ENCODE measurements at places on chromosomes 4 and X.

DNA sequence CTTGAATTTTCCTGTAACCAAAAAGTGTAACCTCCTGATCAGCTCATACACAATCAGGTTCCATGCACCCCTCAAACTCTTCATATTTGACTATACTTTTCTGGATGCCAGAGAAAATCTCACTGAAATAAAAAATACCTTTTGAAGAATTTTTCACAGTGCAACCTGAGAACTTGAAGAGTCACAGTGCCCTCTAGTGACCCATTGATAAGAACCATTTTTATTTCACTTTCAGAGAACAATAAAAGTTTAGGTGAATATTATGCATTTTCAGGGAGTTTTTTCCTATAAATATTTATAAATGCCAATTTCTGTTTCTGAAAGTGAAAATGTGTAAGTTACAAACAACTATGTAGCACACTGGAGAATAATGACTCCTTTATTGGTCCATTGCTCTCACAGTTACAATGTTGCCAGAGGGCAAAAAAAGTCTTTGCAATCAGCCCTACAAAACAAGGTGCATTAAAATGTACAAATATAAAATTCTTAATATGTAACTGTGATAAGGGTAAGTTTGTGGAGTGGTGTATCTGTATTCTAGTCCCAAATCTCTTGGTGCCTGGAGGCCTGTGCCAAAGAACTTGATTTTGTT, 153.6 kb upstream of the INTU start:
- peak; percentile 45 for DNase-seq

- no peak for DNase-seq
Observed at GRCh38 chr4:16037901-16038300, 45.9 kb downstream of the PROM1 start.

- DNase-seq: no peak
Observed at GRCh38 chr4:8391071-8391470, 49.5 kb downstream of the ACOX3 start.

DNA sequence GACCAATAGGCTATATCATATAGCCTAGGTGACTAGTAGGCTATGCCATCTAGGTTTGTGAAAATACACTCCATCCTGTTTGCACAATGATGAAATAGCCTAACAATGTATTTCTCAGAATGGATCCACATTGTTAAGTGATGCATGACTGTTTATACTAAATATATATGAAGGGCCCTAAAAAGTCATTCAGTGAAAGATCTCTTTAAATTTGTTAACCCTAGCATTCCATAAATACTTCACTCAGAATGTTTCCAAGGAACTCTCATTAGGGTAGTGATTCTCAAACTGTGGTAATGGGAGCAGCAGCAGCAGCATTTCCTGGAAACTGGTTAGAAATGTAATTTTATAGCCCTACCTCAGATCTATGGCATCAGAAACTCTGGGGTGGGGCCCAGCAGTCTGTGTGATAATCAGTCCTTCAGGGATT, 74.9 kb downstream of the PRRG1 start:
- DNase-seq: no peak

GRCh38 chr4:36737691-36738090, 456.3 kb downstream of the DTHD1 start:
- no peak for DNase-seq

DNA sequence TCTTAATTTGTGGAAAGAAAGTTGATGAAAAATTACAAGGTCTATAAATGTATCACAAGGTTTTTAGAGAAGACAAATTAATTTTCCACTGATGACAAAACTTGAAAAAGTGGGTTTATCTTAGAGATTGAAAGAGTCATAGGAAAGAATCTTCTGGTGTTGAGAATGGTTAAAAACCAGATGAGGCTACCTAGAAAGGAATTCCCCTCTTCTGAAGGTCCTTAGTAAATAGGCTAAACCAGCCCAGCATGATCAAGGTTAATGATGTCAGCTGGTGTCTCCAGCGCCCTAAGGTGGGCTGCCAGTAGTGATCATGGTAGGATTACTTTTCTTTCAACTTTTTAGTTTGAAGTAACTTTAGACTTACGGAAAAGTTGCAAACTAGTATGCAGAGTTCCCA, 71.8 kb upstream of the PGRMC2 start:
- no peak for DNase-seq

DNA sequence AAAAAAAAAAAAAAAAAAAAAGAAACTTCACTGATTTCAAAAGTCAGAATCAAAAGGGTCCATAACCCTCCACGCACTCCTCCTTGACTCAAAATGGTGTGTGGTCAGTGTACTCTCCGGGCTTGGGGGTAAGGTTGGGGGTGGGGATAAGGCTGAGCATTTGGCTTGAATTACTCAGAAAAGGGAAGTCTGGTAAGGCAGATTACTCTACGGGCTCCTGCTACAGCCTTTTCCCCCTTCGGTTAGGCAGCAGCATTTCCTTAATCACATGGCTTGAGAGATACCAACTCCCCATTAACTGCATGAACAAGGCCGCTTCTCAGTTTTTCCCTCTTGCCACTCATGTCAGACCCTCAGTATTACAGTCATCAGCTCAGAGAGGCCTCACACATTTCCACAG, 135.4 kb upstream of the DUSP21 start:
- DNase-seq: peak; percentile 18

DNA sequence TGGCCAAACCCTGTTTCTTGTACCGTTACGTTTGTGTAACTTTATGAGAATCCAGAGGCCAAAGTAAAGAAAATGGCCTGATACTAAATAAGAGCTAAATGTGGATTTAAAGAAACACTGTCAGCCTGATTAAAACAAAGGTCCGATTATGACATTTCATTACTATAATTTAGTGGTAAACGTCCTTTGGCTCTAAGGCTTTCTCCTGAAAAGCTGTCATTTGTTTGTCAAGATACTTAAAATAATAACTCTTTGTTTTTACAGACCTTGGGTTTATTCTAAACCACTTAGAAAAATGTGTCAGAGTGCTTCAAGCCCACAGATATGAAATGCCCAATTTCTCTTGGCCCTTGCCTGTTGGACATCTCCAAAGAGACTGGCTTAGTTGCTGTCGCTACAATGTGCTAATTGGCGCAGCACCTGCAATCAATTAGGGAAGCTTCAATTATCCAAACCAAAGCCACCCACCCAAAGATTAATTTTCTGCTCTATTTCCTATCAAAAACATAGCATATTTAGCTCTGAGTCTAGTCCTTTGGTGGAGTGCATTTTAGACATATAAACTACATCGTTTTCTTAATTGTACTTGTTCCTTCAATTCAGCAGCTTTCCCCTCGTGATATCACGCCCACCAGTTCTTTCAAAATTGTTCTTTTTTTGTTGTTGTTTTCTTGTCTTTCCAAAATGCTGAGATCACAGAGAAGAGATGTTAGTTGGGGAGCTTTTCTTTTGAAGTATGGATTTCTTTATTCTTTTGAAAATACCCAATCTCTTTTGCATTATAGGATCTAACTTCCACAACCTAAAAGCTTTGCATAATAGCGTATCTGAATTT, 13.6 kb downstream of the SMIM20 start:
- DNase-seq: no peak

DNA sequence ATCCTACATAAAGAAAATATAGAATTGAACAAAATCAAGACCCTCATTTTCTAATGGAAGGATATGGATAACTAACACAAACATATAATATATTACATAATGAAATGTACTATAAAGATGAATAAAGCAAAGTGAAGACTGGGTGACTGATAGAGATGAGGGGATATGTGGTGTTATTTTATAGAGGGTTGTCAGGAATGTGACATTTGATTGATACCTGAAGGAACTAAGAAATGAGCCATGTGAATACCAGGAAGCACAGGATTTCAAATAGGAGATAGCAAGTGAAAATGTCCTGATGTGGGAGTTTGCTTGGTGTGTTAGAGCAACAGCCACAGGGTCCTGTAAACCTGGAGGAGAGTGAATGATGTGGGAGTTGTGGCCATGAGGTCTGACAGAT, 40.1 kb upstream of the GNPDA2 start:
- no peak for DNase-seq

DNA sequence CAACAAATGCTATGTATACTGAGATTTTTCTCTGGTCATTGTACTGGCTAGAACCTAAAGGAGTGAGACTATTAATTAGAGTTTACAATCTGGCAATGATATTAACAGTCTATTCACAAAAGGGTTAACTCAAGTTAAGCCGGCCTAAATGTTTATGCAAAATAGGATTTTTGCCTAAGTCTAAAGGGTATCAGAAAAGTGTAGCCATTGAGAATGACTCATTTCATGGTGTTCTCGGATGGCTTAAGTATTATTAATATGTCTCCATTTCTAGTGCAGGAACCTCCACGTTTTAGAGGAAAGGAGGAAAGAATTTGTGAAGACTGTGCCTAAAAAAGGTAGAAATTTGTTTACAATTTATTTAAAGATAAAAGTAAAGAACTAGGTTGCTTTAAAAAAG, 29.8 kb downstream of the DYNLT3 start:
- no peak for DNase-seq

DNA sequence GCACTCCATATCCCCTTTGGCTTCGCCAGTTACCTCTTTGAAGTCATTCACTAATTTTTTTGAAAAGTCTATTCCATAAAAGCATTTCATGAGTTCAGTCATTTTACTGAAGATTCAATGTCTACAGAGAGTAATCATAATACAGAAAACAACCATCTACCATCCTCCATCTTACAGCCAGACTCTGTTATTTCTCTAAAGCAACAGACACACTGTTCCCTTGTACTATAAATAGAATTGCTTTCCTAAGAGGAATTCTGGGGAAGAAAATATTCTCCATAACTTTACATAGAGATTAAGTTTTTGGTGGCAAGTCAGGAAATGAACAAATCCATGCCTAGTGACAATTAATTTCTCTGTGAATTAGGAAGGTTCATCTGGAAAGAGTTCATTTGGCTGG, 37.0 kb downstream of the XK start:
- DNase-seq: no peak

- no peak for DNase-seq
Observed at GRCh38 chr4:81485310-81485980, 13.7 kb upstream of the RASGEF1B start.

DNA sequence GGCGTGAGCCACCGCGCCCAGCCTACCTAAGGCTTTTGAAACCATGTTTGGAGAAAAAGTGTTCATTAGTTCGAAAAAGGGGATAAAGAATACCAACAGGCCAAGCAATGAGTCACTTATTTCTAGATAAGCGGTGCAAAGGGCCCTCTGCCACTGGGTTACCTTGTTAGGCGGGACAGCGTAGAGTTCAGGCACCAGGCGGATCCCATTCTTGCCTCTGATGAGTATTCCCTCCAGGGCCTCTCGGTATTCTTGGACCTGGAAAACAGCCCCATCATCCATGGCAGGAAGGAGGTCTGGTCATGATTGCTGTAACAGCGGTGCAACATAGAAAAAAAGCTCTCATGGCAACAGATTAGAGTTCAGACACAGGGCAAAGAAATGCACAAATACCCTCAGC, 48.0 kb downstream of the PHKA2 start:
- no peak for DNase-seq

- DNase-seq: no peak
Observed at GRCh38 chrX:5084279-5084678, 1144.4 kb downstream of the NLGN4X start.

- DNase-seq: peak; percentile 25
Observed at GRCh38 chr4:3136454-3136853, 62.0 kb downstream of the HTT start.

GRCh38 chr4:56817840-56818491, 3.5 kb downstream of the SPINK2 start:
- no peak for DNase-seq

DNA sequence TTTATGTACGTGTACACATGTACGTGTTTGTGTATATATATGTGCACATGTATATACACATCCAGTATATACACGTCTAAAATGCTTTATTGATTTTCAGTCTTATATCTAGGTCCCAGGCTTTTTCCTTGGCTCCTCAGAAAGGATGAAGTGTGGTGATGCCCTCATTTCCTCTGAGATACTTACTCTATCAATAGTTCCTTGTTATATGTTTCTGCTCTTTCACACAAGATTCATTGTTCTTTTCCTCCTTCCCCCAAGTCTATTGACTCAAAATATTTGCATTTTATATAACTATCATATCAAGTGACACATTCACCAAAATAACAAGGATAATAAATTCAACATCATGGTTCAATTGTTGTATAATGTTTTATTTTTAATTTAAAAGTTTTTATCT, 359.2 kb downstream of the EPHA5 start:
- no peak for DNase-seq

DNA sequence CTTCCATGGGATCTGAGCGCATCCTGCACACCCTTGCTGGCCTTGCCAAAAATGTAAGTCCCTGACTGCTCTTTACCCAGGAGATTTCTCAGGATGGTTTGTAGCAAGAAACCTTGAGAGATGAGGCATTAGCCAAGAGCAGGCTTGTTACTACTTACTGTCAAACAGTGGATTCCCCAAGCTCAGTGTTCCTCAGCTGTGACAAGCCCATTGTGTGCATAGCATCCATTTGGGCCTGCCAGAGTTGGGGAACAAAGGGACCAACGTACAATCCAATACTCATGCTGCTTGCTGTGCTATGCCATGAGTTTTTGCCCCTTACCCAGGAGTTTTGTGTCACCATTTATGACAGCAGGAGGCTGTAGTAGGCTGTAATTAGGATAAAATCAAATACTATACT, 267.6 kb downstream of the TENM3 start:
- no peak for DNase-seq

DNA sequence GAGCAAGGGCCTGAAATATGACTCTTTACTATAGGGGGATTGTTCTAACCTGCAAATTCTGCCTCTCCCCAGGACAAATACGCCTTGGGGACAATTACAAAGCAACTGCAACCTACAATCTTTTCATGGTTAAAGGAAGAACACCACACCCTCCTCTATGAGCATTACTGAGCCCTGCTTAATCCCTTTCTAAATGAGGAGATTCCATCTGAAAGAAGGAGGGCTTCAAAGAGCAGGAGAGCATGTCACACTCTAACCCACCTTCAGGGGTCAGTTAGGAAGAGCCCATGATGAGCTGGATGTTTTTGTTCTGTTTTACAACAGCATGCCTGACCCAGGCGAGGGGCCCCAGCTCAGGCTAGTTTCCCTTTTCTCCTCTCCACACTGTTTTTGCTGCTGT, 134.0 kb upstream of the ANXA3 start:
- DNase-seq: no peak

DNA sequence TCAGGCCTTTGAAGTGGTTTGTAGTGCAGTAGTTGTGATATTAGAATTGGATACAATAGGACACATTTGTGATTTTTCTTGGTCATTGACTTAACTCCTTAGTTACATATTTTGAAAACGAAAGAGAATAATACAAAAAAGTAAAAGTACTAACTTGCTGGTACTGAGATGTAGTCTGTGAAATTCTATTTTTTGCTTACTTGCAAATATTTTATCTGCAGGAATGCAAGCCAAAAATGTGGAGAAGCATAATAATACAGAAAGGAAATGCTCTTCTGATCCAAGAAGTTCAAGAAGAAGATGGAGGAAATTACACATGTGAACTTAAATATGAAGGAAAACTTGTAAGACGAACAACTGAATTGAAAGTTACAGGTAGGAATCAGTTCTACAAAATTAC, 46.7 kb upstream of the TEX13A start:
- no peak for DNase-seq

- no peak for DNase-seq
Observed at GRCh38 chr4:68079928-68080327, 49.7 kb downstream of the TMPRSS11F start.

All from erythroblast (primary cell).